ENCODE measurements at places on chromosomes 2 and 18. TPM values are rescaled to one million over a fixed set of nuclear protein-coding genes. Genes with fewer than 3 reads are reported as not detected.

- no peak for DNase-seq
Observed at GRCh38 chr2:190722061-190722759, 73.3 kb downstream of the NAB1 start.

PTPRM gene
- polyA plus RNA-seq, result 81.5 TPM

PLGLB2 gene
- polyA plus RNA-seq, result 0.63 TPM

ALPP gene
- not detected for polyA plus RNA-seq

IL1R1 gene
- polyA plus RNA-seq, result 32.2 TPM

GRCh38 chr2:33555681-33556080, 43.4 kb downstream of the FAM98A start:
- no peak for DNase-seq

GRCh38 chr18:3967359-3968180, 487.5 kb downstream of the DLGAP1 start:
- DNase-seq, result no peak

DNA sequence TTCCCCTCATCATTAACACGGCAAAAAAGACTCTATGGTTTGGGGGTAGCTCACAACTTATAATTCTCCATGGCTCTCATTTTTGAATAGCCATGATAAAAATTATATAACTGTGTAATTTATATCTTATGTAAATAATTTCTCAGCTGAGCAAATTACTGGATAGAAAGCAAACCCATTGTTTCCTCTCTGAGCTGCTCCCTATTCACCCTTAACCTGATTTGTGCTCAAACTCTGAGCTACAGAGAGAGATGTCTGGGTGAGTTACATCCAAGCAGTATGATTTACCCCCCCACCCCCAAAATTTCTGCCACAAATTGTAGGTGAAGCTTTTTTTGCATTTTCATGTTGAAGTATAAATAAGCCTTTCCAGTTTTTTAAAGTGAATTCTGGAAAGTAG, 123.7 kb downstream of the TFCP2L1 start:
- DNase-seq, result no peak

- DNase-seq, result no peak
Observed at GRCh38 chr18:22171258-22172119, 2.1 kb downstream of the GATA6 start.

GRCh38 chr2:96470636-96471035, 34.5 kb downstream of the NEURL3 start:
- DNase-seq, result peak; percentile 71

GRCh38 chr2:33655626-33656320, 56.7 kb upstream of the FAM98A start:
- DNase-seq, result no peak

- no peak for DNase-seq
Observed at GRCh38 chr2:216163518-216163917, 54.4 kb downstream of the XRCC5 start.

SERPINB3 gene
- polyA plus RNA-seq, result not detected

KCNG3 gene
- not detected for polyA plus RNA-seq

MAL gene
- polyA plus RNA-seq, result 14.6 TPM

DNA sequence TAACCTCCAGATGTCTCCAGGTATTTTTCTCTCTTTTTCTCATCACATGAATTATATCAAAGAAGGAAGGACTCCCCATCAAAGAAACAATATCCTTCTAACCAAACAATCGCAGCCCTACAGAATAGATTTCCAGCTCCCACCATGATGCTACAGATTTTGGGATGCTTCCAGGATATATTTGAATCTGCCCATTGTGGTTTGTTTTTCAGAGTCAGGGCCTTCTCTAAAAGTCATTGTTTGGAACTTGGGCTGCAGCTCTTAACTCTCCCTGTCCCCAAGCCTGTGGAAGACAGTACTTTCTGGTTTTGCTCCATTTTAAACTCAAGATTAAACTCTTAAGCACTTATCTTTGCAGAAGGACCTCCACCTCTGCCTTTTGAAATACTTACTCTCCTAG, 223.2 kb downstream of the PMAIP1 start:
- DNase-seq, result no peak

CD207 gene
- polyA plus RNA-seq, result 0.18 TPM

DNA sequence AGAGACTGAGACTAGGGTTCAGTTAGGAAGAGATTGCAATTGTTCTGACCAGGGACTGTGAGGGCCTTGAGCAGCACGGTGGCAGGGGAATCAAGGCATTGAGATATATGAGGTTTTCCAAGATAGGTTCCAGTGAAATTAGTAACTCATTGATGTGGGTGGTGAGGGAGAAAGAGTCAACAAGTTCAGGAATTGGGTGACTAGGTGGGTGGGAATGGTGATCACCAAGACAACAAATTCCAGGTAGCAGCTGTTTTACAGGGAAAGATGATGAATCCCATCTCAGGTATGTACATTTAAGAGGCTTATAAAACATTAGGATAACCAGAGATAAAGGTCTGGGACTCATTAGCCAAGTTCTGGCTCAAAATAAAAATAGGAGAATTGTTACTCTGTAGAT, 251.5 kb upstream of the MGAT5 start:
- DNase-seq, result no peak

- DNase-seq, result no peak
Observed at GRCh38 chr2:162188451-162188850, 36.4 kb upstream of the GCG start.

STPG4 gene
- polyA plus RNA-seq, result not detected

DNA sequence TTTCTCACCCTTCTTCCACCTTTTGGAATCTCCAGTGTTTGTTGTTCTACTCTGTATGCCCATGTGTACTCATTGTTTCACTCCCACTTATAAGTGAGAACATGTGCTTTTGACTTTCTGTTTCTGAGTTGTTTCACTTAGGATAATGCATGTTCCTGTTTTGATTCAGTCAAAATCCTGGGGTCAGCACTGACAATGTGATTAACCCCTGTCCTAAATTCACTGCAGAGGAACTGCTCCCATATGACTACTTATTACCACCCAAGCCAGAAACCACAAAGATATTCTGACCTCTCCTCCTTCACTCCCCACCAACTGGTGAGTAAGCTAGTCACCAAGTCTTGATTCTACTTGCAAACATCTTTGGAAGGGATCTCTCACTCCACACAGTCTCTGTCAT, 251.4 kb upstream of the TCF4 start:
- no peak for DNase-seq

- no peak for DNase-seq
Observed at GRCh38 chr2:239195992-239196391, 204.8 kb downstream of the HDAC4 start.

- DNase-seq, result no peak
Observed at GRCh38 chr18:68448736-68449135, 266.2 kb downstream of the TMX3 start.

- no peak for DNase-seq
Observed at GRCh38 chr2:159096901-159097300, 128.5 kb downstream of the TANC1 start.

DNA sequence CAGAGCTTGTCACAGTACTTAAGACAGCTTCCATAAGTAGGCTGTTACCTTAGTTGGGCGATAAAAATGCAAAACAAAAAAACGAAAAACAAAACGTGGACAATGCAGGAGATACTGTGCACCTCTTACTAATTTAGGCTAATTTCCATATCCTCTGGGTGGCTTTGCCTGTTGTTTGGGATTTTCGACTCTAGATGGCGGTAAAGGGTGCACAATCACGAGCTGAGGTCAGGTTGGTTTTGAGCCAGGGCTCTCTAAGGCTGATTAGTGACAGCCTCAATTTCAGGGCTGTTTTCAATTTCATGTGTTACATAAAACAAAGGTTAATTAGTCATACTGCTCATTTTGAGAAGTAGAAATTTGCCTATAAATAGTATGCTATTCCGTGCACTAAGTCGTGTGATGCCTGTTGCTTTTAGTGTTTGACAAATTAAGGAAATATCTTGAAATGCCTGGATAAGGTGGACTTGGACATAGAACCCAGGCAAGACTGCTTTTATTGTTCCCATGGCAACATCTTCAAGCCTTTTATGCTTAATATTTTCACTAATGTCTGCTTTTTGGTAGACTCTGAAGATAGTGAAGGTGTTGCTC, 493.1 kb downstream of the SOCS6 start:
- DNase-seq, result peak; percentile 46

DNA sequence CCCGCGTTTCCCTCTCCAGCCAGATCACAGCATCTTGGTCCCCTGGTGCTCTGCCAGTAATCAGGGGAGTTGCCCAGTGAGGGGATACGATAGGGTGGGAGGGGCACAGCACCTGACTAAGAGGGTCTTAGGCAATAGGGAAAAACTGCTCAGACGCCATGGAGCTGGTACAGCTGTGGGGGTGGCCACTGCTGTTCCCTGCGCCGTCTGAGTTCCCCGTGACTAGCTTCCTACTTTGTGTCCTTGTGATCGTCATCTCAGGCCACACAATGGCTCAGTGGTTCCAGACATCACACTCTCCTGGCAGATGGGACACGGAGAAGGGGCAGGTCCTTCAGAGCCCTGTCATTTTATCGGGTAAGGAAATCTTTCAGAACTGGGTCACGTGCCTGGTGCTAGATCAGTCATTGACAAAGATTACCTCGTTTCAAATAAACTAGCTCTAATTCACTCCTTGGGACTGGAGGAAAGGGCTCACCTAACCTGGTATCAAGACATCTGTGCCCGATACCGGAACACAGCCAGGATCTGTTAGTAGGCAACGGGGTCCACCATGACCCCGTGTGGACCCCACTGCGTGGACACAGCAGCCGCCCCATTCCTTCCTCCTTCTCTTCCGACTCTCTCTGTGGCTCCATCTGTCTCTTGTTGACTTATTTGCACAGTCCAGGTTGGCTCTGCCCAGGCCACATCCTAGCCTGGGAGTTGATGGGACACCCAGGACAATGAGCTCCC, 101.6 kb downstream of the PTGR3 start:
- DNase-seq, result no peak

DNA sequence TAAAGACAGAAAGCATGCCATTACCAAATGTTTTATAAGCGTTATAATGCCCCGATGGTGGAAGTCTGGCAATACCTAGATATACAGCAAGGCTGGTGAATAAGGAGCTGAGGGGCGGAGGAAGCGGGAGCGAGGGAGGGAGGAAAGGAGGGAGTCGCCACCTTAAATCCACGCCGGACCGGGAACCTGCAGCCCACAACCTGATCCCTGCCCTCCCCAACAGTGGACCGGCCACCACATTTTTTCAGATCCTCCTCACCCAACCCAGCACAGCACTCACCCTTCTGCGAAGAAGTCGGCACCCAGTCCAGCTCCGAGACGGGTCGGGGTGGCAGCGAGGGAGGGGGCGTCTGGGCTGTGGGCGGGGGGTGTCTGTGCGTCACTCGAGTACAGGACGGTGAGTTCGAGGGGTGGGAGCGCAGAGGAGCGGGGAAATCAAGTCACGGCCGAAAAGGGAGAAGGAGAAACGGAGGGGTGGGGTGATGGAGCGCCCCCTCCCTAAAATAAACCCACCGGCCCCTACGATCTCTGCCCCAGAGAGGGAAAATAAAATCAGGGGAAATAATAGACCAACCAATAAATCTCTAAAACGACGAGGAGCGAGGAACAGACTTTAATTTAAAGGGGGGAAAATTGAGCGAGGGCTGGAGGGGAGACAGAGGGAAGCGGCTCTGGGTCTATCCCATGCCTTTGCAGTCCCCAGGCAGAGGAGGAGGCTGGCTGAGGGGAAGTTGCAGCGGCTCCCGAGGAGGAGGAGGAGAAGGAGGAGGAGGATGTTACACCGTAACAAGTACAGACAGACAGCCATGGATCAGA, 96.5 kb upstream of the SERTAD2 start:
- peak; percentile 83 for DNase-seq

DNA sequence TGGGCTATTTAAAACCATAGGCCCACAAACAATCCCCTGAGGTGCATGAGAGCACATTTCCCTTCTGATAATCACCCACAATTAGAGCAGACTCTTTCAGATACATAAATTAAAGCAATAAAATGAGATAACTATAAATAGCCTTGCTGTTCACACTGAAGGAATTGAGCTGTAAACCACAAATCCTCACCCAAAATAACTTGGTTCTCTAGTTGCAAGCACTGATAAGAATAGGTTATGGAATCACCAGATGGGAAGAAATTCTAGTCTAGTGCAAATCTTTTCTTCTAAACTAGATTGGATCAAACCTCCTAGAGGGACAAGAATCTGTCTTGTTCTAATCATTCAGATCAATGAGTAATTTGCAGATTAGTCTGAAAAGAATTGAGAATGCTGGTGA, 64.6 kb downstream of the NAB1 start:
- DNase-seq, result no peak

- no peak for DNase-seq
Observed at GRCh38 chr2:70513738-70514137, 39.9 kb downstream of the TGFA start.

GRCh38 chr18:56298935-56299334, 339.5 kb downstream of the TXNL1 start:
- no peak for DNase-seq

FARSB gene
- 11.7 TPM for polyA plus RNA-seq

- DNase-seq, result no peak
Observed at GRCh38 chr2:53075760-53076159, 691.8 kb upstream of the CHAC2 start.

GRCh38 chr18:6401687-6402086, 13.0 kb downstream of the L3MBTL4 start:
- peak; percentile 16 for DNase-seq

GCA gene
- polyA plus RNA-seq, result 7.7 TPM

DNA sequence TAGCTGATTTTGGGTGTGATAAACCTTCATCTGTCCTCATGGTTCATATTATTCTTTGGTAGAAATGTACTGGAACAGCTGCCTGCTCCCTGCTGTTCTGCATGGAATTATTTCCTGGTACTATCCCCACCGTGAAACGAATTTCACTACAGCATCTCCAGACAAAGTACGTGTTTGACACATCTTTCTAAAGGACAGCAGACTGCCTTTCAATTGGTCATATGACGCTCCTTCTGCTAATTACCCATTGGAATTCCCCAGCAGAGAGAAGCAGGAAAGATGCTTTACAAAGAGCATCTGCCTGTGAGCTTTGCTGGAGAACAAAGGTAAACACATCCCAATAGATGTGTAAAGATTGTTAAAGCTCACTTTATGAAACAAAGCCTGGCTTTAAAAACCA, 4.4 kb upstream of the RFX8 start:
- DNase-seq, result no peak

TXNDC2 gene
- not detected for polyA plus RNA-seq

DNA sequence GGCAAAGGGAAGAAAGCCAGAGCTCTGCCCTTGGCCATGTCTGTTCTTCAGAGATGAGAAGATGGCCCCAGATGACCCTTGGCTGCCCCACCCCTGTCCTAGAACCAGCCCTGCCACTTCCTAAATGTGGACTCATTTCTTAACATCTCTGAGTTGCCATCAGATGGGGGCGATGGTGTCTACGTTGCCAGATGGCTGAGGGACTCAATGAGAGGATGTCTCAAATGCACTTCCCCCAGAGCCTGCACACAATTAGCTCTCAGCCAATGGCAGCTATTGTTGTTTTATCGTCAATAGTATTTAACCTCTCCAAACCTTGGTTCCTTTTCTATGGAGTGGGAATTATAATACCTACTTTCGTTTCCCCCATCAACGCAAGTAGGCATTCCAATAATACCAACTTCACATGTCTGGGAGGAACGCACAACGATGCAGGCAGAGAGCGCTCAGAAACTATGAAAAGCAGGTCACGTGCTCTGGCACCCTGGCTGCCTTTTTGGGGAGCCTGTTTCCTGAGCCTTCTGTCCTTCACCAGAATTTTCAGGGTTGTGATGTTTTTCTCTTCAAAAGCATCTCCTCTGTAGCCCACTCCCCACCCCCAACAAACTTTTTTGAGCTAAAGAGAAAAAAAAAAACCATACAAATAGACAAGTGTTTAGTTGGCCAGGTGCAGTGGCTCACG, 100.3 kb downstream of the MCFD2 start:
- DNase-seq, result no peak

RUFY4 gene
- not detected for polyA plus RNA-seq

CPLX4 gene
- not detected for polyA plus RNA-seq

LRATD1 gene
- polyA plus RNA-seq, result 1.9 TPM

All from right cardiac atrium (tissue), 5 donors.